ENCODE measurements at places on chromosomes 5 and 9.
A peak's percentile ranks its signal among the peaks of the same experiment; 100 is the strongest.

DNA sequence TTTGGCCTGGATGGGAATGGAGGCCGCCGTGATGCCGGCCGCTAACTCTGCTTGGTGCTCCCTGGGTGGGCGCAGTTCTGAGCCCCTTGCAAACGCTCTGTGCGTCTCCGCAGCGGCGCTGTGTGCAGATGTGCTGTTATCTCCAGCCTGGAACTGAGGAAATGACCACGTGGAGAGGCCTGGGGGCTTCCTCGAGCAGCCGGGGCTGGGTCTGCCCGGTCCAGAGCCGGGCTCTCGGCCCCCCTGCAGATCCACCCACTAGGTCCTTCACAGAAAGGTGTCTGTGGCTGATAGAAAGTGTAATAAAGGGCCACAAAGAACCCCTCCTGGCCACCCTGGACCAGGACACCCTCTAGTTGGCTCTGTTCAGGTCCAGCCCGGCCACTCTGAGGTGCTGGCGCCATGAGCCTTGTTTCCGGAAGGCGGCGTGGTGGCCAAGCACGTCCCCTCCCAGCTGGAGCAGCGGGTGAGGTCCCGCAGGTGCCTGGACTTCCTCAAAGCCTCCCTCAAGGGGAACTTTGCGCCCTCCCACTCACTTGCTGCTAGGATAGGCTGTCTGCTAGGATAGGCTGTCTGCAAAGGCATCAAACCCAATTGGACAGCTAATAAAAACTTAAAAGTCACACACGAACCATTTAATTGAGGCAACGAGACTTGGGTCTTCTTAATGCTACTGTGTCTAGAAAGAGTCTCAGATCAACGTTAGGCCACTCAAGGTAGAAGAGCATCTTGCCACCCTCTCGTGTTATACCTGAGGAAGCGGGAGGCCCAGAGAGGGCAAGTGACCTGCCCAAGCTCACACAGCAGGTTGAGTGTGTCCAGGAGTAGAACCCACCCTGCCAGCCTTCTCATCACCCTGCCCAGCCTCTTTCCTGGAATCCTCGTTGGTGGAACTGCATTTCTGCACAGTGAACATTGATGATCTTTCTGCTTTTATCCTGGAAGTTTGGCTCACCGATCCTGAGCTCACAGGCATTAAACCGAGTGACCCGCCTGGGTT, 109.3 kb upstream of the FCN2 start:
- no peak for DNase-seq

DNA sequence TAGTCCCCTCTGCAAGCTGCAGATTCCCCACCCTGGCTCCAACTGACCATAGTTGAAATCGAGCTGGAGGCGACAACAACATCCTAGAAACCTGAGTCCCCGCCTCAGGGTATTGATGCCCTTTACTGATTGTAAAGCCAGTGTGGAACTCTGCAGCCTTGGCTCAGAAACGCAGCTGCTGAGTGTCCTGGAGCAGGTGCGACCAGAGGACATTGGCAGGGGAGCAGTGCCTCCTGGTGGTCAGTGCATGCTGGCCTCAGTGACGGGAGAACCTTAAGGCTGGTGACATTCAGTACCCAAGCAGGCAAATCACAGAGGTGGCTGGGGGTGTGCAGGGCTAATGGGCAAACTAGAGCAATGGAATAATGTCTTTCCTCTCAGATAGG, 20.4 kb upstream of the ZNF354B start:
- DNase-seq: no peak

- DNase-seq: no peak
These were observed 1.5 kb downstream of the NFIL3 start for GRCh38 chr9:91421971-91422757.

GRCh38 chr5:73908395-73908794, 282.4 kb downstream of the ARHGEF28 start:
- DNase-seq: peak; percentile 76

GRCh38 chr9:129221233-129221632, 43.2 kb upstream of the IER5L start:
- DNase-seq: no peak

DNA sequence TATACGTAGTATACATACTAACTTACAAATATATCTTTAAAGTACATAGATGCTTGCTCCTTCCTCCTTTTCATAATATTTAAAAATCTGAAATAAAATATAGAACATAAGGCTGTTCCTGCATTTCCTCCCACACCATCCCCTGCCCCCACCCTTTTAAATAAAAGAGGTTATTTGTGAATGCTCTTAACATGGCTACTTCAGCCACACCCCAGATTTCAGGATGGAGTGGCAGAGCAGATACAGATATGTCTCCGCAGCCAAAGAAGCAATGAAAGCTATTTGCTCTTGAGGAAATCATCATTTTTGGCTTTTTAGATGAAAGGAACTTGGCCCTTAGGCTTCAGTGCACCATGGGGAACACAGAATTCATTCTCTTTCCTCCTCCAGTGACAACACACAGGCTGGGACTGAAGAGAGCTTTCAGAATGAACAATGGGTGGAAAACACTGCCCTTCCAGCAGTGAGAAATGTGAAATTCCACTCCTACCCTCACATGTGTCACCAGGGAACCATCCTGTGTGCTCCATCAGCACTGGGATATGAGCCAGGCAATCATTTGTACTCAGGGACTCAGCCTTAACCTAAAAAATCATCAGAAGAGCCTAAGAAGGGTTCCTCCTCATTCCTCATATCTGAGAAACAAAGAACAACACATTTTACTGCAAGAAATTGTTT, 134.3 kb downstream of the PPP2R2B start:
- DNase-seq: no peak

GRCh38 chr9:27861887-27862286, 288.6 kb upstream of the C9orf72 start:
- no peak for DNase-seq

DNA sequence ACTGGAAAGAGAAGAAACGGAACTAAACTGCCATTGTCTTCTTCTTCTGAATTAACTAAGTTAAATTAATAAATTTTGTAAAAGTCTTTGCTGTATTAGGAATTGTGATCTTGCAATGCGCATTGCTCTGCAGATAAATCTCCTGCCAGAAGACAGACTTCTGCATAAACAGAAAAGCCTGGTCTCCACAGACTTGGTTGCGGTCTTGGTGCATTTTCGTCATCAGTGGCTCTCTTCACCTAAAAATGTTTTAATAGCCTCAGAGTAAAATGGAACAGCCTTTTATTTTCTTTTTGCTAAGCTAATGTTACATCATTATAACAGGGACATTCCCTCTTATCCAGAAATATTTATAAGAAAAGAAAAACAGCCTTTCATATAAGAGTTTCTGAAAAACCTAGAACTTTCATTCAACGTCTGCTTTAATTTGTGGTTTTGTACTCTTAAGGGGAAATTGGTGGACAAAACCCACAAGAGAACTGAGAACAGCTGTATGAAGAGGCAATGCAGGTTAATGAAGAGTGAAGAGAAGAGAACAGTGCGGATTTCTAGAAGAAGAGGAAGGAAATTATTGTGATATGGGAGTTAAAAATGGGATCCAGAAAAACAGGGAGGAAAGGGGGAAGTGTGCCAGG, 10.1 kb downstream of the IFNA5 start:
- DNase-seq: no peak

Data from DMS 273 treated with DMSO at 0.1 percent for 48 hours (cell line).